ENCODE measurements at places on chromosomes 12 and 14.
A peak's percentile ranks its signal among the peaks of the same experiment; 100 is the strongest.

- DNase-seq = no peak
These were observed 465.2 kb downstream of the SOX5 start for GRCh38 chr12:23484238-23484637.

DNA sequence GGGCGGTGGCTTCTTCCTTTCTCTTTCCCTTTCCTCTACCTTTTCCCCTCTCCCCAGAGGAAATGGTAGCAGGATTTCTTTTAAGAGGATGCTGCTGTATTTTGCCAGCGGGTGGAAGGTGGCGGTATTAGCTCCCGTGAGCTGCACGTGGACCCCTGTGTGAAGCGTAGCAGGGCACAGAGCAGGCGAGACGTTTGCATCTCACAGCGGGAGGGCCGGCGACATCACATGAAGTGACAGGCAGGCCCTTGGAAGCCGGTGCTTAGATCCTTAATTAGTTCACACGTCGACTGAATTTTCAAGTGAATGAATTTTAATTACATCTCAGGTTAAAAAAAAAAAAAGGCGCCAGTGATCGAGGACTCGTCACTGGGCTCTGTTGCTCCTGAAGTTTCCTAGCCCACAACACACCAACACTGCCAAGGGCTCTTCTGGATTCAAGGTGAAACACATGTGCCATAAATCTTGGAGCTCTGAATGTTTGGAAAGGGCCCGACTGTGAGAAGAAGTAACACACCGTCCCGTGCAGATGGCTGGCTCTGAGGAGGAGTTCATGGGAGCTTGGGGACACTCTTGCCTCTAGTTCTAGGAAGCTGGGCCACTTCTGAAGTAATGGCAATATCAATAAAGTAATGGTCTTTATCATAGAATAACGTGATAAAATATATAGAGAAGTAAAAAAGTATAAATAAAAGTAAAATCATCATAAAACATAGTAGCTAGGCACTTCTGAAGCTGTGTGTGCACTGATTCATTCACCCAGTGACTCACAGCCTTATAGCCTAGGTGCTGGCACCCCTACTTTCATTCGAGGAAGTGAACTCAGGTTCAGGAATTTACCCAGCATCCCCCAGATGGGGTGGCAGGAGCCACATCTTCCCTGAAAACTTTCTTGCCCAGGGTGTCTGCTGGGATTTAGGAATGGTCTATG lies 75.3 kb downstream of the AACS start:
- DNase-seq = peak; percentile 27

GRCh38 chr12:116601933-116602810 lies 43.0 kb downstream of the MAP1LC3B2 start:
- DNase-seq = no peak

DNA sequence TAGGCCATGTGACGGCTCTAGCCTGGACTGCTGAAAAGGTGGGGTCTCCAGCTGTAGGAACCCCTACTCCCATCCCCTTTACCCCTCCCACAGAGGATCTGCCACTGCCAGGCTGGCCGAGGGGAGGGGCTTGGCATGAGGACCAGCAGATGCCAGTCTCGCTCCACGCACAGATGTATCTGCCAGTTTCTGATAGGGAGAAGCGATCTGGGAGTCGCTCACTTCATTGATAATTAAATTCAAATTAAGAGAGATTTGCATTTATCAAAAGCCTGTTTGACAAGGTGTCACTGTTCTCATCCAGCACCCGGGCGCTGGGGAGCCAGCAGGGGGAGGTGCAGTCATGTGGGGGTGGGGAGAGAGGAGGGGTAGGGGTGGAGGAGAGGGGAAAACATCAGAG lies 217.6 kb upstream of the MYL2 start:
- no peak for DNase-seq

DNA sequence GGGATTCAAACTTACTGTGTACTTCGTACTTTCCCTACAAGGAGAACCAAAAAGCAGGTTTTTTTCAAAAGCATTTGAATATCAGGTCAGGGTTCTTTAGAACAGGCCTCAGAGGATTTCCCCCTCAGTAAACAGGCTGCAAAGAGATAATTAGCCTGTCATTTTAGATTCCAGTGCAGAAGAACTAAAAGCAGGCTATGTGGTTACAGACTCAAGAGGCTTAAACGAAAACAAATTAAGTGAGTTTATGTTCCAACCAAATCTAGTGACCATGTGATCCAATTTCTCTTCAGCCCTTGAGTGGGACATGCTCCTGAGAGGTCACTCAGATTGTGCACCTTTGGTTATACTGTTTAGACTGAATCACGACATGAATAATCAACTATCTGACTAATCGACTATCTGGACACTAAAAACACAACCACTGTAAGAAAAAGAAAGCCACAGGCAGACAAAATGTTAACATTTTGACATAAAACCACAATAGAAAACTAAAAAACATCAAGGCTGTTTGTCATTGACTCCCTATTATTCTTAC lies 4.5 kb downstream of the TMED8 start:
- DNase-seq = no peak

DNA sequence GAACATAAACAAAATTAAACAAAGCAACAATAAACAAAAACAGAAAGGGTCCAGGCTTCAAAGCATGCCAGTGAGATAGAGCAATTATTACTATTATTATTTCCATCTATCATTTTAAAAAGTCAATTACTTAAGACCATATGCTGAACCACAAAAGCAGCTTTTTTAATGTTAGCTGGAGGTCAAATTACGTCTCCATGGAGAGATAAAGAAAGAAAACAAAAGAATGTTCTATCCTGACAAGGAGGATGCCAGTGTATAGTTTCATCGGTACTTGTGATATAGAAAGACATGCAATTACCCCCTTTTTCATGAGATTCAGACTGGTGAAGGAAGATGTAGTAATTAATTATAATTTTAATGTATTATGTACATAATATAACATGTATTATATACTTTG lies 81.6 kb upstream of the DCN start:
- DNase-seq = no peak

DNA sequence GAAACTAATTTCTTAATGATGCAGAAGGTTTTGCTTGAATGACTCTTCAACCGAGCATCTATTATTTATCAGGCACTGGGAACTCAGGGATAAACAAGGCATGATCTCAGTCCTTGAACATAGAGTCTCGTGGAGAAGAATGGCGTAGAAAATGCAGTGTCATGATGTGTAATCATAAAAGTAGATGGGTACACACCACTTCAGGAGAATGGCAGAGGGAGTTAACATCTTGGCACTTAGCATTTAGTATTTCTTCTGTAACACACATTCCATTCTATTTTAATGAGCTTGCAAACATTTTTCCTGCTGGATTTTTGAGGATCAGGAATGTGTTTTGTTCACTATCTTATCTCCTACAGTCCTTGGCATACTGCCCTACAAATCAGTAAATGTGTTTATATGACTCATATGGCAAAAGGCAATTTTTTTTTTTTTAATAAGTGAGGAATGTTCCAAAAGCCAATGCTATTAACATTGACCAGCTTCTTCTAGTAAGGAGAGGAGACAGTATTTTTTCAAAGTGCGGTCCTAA lies 3.8 kb downstream of the TXNRD1 start:
- peak; percentile 99 for DNase-seq

DNA sequence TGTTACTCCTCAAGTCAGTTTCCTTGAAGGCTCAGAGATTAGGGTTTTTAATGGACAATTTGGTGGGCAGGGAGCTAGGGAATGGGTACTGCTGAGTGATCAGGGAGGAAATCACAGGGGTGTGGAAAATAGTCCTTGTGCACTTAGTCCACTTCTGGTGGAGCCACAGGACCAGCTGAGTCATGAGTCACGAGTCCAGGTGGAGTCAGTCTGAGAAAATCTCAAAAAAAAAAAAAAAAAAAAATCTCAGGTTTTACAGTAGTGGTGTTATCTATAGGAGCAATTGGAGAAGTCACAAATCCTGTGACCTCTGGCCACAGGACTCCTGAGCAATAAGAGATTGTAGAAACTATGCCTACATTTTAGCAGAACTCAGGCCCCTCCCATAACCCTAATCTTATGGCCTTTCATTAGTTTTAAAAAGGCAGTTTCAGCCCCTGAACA lies 28.2 kb upstream of the AMN1 start:
- no peak for DNase-seq

DNA sequence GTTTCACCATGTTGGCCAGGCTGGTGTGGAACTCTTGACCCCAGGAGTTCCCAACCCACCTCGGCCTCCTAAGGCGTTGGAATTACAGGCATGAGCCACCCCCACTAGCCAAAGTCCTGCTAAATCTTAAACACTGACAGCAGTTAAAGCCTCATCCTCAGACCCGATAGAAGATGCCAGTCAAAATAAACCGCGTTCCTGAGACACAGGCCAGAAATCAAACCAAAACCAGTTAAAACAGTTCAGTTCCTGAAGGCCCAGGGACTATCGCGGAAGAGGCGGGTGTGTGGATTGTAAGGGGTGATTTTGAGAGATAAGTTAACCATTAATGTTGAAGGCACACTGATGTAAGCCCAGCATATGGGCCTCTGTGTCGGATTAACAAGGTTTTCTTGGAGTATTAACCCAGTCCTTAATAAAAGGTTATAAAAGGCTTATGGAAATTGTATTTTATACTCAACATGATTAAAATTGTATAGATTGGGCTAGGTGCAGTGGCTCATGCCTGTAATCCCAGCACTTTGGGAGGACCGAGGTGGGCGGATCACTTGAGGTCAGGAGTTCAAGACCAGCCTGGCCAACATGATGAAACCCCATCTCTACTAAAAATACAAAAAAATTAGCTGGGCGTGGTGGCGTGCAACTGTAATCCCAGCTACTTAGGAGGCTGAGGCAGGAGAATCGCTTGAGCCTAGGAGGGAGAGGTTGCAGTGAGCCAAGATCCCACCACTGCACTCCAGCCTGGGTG lies 18.7 kb upstream of the CDCA4 start:
- DNase-seq = no peak

GRCh38 chr12:53300187-53300586 lies 692 bp downstream of the MYG1 start:
- no peak for DNase-seq

GRCh38 chr12:64034901-64035576 lies 187.1 kb downstream of the KICS2 start:
- no peak for DNase-seq

GRCh38 chr14:65414961-65415589 lies 2.5 kb downstream of the FUT8 start:
- DNase-seq = peak; percentile 16

DNA sequence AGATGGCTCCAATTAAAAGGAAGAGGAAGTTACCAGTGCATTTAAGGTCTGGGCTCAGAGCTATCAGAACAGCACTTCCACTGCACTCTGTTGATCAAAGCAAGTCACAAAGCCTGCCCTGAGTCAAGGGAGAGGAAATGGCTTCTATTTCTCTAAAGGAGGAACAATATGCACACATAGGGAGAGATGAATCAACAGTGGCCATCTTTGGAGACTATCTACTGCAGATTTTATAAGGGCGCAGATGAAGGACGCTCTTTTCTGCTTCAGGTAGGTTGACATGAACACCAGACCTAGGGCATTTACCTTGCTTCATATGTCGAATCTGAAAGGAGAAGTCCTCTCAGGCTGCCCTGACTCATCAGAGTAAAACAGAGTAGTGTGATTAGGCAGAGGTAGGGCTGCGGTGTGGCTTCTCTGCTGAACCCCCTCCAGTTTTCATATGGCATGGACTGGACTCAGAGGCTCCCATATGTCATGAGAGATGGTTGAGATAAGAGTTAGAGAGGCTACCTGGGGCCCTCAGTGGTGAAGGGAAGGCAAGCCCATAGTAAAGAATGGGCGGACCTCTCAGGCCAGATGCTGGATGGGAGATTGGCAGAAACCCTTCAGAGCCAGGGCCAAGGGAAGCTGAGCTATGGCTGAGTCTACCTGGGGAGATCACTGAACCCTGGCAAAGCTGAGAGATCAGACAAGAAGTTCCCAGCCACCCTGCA lies 84.4 kb downstream of the ARF6 start:
- no peak for DNase-seq

- DNase-seq = no peak
These were observed 300.9 kb downstream of the ACSS3 start for GRCh38 chr12:81378601-81379285.

GRCh38 chr12:127150956-127151355 lies 1116.0 kb upstream of the TMEM132C start:
- no peak for DNase-seq

- DNase-seq = no peak
These were observed 105.1 kb upstream of the TMEM260 start for GRCh38 chr14:56474419-56475022.

DNA sequence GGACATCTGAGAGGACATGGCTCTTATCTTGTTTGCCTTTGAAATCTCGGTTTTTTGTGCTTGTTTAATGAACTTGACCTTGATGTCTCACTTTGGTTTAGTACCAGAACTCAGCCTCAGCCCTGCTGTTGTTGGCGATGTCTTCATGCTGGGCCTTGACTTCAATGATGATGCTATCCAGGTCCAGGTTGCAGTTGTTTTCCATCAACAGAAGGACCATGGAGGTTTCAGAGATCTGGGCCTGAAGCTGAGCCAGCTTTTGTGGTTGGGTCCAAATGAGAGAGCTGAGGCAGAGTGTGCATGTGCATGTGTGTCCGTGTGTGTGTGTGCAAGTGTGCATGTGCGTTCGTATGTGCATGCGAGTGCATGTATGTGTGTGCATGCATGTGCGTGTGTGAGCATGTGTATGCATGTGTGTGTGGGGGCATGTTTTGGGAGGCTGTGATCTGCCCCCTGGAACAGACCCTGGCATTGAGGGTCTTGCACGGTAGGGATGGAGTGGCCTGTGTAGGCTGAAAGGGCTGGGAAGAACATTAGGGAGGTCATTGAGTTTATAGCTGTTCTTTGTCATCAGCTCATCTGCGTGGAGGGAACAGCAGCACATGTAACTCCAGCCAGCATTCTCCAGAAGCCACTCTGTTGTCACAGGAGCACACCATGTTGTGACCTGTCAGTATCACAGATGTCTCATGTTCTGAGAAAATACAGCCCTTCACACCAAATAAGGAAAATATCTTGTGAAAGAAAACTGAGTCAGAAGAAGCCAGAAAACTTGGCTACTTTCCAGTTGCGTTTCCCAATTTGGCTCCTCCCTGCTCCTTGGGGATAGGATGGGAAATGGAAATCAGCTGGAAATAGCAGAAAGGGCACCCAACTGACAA lies 10.0 kb upstream of the KRT82 start:
- DNase-seq = no peak

GRCh38 chr14:95664546-95664945 lies 21.7 kb upstream of the TCL1B start:
- DNase-seq = no peak

GRCh38 chr12:27337376-27337775 lies 4.7 kb downstream of the BMAL2 start:
- no peak for DNase-seq

DNA sequence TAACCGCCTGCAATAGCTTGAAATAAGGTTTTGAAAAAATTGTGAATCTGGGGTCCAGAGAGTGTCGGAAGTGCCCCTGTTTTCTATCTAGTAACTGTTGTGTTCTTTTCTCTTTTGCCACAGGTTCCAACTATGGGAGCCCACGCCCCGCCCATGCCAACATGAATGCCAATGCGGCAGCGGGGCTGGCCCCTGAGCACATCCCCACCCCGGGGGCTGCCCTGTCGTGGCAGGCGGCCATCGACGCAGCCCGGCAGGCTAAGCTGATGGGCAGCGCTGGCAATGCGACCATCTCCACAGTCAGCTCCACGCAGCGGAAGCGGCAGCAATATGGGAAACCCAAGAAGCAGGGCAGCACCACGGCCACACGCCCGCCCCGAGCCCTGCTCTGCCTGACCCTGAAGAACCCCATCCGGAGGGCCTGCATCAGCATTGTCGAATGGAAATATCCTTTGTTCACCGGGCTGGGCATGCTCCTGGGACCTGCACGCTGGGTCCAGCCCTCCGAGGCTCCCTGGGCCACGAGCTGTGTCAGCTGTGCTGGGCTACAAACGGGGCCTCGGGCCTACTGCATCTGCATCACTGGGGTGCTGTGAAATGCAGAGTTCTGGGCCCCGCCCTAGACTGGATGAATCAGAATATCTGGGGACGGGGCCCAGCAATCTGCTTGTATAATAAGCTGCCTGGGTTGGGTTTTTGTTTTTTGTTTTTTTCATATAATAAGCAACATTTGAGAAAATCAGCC lies 62.5 kb downstream of the CACNA1C start:
- no peak for DNase-seq

Measured in amniotic stem cell (primary cell).